Daoy (cell line): ENCODE measurements at places on chromosomes 7 and 10. TPM values are rescaled to one million over a fixed set of nuclear protein-coding genes. Genes with fewer than 3 reads are reported as not detected.
A peak's percentile ranks its signal among the peaks of the same experiment; 100 is the strongest.

- DNase-seq: no peak
Measured at GRCh38 chr7:36925207-36925606, 200.9 kb upstream of the AOAH start.

- DNase-seq: peak; percentile 29
Measured at GRCh38 chr10:79179164-79179956, 110.6 kb downstream of the ZMIZ1 start.

DNA sequence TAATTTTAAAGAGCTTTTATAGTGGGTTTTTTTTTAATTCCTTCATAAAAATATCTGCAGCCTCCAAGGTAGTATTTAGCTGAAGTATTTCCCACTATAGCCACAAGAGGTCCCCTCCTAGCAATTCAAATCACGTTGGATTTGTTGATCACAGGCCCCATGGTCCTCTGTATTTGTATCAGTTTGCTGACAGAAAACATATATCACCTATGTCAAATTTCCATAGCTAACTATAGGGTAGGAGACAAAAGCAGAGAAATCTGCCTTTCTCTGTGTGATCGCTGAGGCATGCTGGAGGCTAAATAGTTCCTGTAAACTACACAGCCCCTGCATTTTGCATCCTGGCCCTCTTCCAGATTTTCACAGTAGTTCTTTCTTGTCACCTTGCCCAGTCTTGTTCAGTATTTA is 1.7 kb upstream of the CTNNA3 start:
- DNase-seq: no peak

DNA sequence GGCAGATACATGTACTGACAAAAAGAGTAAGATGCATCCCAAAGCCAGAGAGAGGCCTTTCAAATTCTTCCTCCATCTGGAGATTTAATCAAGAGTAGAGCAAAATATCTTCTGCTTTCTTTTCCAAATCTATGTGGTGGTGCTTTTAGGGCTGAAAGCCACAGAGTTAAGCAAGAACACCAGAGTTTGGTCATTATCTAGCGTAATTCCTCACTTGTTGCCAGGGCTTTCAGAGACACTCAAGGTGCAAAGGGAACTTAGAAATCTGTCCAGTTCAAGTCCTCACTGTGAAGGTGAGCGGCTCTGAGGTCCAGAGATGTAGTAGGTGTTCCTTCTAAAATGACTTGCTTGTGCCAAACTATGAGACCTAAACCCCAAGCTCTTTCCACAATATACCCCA is 10.9 kb upstream of the NFE2L3 start:
- no peak for DNase-seq

GRCh38 chr7:51428217-51428887 is 111.7 kb upstream of the COBL start:
- DNase-seq: peak; percentile 21

GRCh38 chr10:12965571-12965970 is 35.9 kb downstream of the CCDC3 start:
- DNase-seq: no peak

GRCh38 chr10:63396133-63396761 is 69.5 kb downstream of the JMJD1C start:
- no peak for DNase-seq

GRCh38 chr10:97640868-97641811 is 669 bp downstream of the PI4K2A start:
- peak; percentile 39 for DNase-seq

Gene ZNF804B
- total RNA-seq: not detected in 2 replicates

Gene FZD8
- total RNA-seq: 10.5 and 11.1 TPM in 2 replicates

Gene EGR2
- 1.4 and 3.1 TPM in 2 replicates for total RNA-seq
